ENCODE measurements at places on chromosomes 6 and 20. TPM values are rescaled to one million over a fixed set of nuclear protein-coding genes. Genes with fewer than 3 reads are reported as not detected.

Gene PAK5
- not detected for total RNA-seq

Gene KIF6
- total RNA-seq: 1.3 TPM

Gene NKX2-2
- not detected for total RNA-seq

Gene PGC
- not detected for total RNA-seq

Gene AURKA
- 5.2 TPM for total RNA-seq

Gene CDH4
- 12.4 TPM for total RNA-seq

Gene CLVS2
- 0.16 TPM for total RNA-seq

Gene POU3F2
- not detected for total RNA-seq

Gene KCNG1
- total RNA-seq: 34.1 TPM

Gene SS18L1
- 11.7 TPM for total RNA-seq

Gene UST
- total RNA-seq: 3.3 TPM

Gene ZNF391
- 0.81 TPM for total RNA-seq

Gene MLN
- total RNA-seq: not detected

Gene OPN5
- total RNA-seq: not detected

Gene ANKEF1
- 3.2 TPM for total RNA-seq

Gene HLA-A
- 466 TPM for total RNA-seq

Gene RSPO4
- 0.13 TPM for total RNA-seq

Gene PABPC1L
- 3.6 TPM for total RNA-seq

Gene CDH26
- total RNA-seq: not detected

Gene OPRL1
- 0.33 TPM for total RNA-seq

Gene FAM209B
- not detected for total RNA-seq

Gene PRDM13
- not detected for total RNA-seq

Gene HSPA12B
- total RNA-seq: not detected

Gene GPX5
- not detected for total RNA-seq

Gene TSHZ2
- 5.6 TPM for total RNA-seq

Gene PBOV1
- total RNA-seq: not detected

Gene NR2E1
- total RNA-seq: not detected

Gene PARD6B
- 5.1 TPM for total RNA-seq

Gene RIMS4
- not detected for total RNA-seq

Gene ENPP4
- 4.2 TPM for total RNA-seq

All from mesangial cell (primary cell).